Astrocyte (in vitro differentiated cells and primary cell): ENCODE measurements at places on chromosomes 12 and 14. TPM values are rescaled to one million over a fixed set of nuclear protein-coding genes. Genes with fewer than 3 reads are reported as not detected.

DNA sequence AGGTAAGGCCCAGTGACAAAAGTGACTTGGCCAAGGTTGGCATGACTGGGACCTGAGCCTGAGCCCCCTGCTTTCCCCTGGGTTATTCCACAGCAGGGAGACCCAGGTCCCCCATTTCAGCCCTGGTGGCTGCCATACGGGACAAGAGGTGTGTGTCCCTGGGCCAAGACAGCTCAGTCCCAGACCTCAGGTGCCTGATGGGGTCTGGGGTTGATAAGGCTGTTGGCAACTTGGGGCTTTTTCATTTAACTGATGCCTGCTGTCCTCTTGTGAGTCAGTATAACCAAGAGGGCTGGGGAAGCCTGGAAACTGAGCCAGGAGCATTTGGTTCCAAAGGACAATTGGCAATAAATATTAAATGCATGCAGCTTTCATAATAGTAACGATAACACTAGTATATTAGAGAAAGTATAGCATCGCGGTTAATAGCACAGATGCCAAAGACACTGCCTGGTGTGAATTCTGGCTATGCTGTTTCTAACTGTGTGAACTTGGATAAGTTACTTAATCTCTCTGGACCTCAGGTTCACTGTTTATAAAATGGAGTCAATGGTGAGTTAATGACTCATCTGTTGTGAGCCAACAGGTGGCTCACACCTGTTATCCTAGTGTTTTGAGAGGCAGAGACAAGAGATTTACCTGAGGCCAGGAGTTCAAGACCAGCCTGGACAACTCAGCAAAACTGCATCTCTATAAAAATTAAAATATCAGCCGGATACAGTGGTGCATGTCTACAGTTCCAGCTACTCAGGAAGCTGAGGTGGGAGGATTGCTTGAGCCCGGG is 898 bp downstream of the SDSL start:
- H3K4me3 ChIP-seq = peak overlapping the region; percentile 69
- H3K27ac ChIP-seq = peak overlapping the region; percentile 35
- no peaks in the 10 kb centered on the region for H3K36me3 ChIP-seq

WIF1 gene
- total RNA-seq = 0.26 TPM in 1 of 2 replicates, not detected in the other

GRCh38 chr12:110760204-110760609 is 17.5 kb upstream of the PPP1CC start:
- H3K27me3 ChIP-seq = no peaks in the 10 kb centered on the region
- DNase-seq = no peak
- H3K4me1 ChIP-seq = no peaks in the 10 kb centered on the region
- no peak overlapping the region for H3K4me3 ChIP-seq
- H3K36me3 ChIP-seq = no peaks in the 10 kb centered on the region

- no peak overlapping the region for H3K4me3 ChIP-seq
- H3K36me3 ChIP-seq = no peaks in the 10 kb centered on the region
- no peaks in the 10 kb centered on the region for H3K27me3 ChIP-seq
- DNase-seq = peak; percentile 65
- peaks cover 5% of the 10 kb centered on the region for H3K4me1 ChIP-seq
- H3K27ac ChIP-seq = no peak overlapping the region
Measured at GRCh38 chr14:73816393-73816816, 35.2 kb upstream of the PTGR2 start.

- no peaks in the 10 kb centered on the region for H3K4me1 ChIP-seq
- DNase-seq = no peak
- no peaks in the 10 kb centered on the region for H3K36me3 ChIP-seq
- no peaks in the 10 kb centered on the region for H3K27me3 ChIP-seq
- no peak overlapping the region for H3K4me3 ChIP-seq
Measured at GRCh38 chr14:99055816-99056215, 216.2 kb downstream of the BCL11B start.

HNRNPC gene
- total RNA-seq = 525 and 536 TPM in 2 replicates

DNA sequence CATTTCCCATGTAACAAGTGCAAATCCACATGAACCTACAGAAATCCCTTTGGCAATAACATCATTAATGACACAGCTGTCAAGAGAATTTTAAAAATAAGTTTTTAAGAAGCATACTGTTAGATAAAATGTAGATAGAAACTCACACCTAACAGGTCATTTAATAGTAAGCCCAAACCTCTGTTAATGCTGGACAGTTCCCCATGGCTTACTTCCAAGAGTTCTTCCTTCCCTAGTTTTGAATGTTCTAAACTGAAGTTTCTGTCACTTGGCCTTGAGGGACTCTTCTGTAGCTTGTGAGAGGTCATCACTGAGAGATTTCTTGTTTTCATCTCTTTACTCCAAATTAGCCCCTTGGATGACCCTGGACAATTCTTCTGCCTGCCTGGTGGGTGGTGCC is 22.7 kb downstream of the OTX2 start:
- H3K27me3 ChIP-seq = no peaks in the 10 kb centered on the region
- no peak overlapping the region for H3K27ac ChIP-seq
- no peak overlapping the region for H3K4me3 ChIP-seq
- no peaks in the 10 kb centered on the region for H3K36me3 ChIP-seq
- no peaks in the 10 kb centered on the region for H3K4me1 ChIP-seq
- no peak for DNase-seq

GSG1 gene
- total RNA-seq = 0.23 TPM in 1 of 2 replicates, not detected in the other

MYF6 gene
- total RNA-seq = not detected in 2 replicates

ACOT4 gene
- total RNA-seq = 0.14 TPM in 1 of 2 replicates, not detected in the other

PARPBP gene
- 4.5 and 5.8 TPM in 2 replicates for total RNA-seq

DNA sequence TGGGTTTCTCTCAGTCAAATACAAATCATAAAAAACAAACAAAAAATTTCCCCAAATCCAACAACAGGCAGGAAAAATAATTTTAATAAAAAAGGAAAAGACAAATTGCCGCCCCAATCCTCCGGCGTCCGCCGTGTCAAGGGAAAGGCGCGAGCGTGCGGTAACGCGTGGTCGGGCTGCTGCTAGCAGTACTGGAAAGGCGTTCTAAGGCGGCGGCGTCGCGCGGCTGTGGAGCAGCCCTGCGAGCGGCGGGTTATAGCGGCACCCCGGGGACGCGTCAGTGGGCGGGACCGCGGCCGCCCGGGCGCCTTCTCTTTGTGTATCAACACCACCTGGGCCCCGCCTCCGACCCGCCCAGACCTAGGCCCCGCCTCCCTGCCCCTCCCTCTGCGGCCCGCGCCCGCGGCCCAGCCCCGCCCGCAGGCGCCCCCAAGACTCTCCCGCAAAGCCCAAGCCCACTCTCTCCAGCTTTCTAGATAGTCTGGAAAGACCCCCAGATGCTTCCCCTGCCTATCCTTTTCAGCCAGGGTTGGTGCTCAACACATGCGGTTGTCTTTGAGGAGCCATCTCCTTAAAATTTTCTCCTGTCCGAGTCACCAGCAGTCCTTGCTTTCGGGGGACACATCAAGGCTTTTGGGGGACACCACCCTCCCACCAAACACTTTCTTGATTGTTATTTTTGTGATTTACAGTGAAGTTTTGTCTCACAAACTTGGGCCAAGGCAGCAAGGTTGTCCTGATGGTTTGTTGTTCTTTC is at the start of gene SLC38A2:
SLC38A2 (minus strand) TSS at position 230 of the 757 bp plus-strand sequence. CDS start 1,480 bp downstream, outside the sequence.
- H3K36me3 ChIP-seq = peaks cover 33% of the 10 kb centered on the region
- H3K4me1 ChIP-seq = peaks cover 29% of the 10 kb centered on the region
- DNase-seq = peak; percentile 75
- peak within 1 kb of the TSS; percentile 96 for H3K4me3 ChIP-seq
- H3K27ac ChIP-seq = peak within 1 kb of the TSS; percentile 97

GRCh38 chr12:24407884-24408283 is 458.4 kb upstream of the SOX5 start:
- no peak overlapping the region for H3K4me3 ChIP-seq
- DNase-seq = no peak
- no peak overlapping the region for H3K27ac ChIP-seq
- no peaks in the 10 kb centered on the region for H3K4me1 ChIP-seq
- no peaks in the 10 kb centered on the region for H3K36me3 ChIP-seq
- H3K27me3 ChIP-seq = no peaks in the 10 kb centered on the region

- H3K36me3 ChIP-seq = no peaks in the 10 kb centered on the region
- H3K4me3 ChIP-seq = peak within 1 kb of the TSS; percentile 68
- DNase-seq = peak; percentile 81
- peaks cover 6% of the 10 kb centered on the region for H3K4me1 ChIP-seq
Measured at GRCh38 chr12:56079723-56080555, at the start of gene ERBB3. Gene ERBB3, plus strand, starts transcription at chr12:56080165. Its CDS starts 136 bp downstream, at chr12:56080301.

SLC7A7 gene
- total RNA-seq = 13.3 and 14.3 TPM in 2 replicates

GUCY2C gene
- total RNA-seq = 0.09 and 0.10 TPM in 2 replicates
